Activated naive CD8-positive, alpha-beta T cell treated with anti-CD3 and anti-CD28 coated beads, Interleukin-2, amount 50 U/mL, for 24 hours (primary cell): ENCODE measurements at places on chromosomes 3 and 15.

GRCh38 chr3:44023961-44024593 lies 217.6 kb upstream of the TOPAZ1 start:
- no peak overlapping the region for H3K27ac ChIP-seq
- H3K36me3 ChIP-seq = no peaks in the 10 kb centered on the region
- peaks cover 52% of the 10 kb centered on the region for H3K27me3 ChIP-seq
- no peak overlapping the region for H3K4me3 ChIP-seq

DNA sequence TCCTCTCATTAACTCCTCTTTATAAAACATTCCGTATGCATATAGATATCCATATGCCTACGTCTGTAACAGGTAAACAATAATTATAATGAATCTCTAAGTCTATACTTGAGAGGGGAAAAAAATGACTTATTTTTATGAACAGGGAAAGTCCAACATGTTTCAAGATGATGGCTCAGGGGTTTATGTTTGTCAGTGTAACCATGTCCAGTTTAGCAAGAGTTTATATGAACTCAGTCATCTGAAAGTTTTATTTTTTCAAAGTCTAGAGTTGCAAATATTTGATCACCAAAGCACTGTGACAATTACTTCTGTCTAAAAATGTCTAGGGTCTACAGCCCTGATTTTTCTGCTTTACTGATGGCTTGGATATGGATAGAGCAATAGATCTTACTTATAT lies 559.4 kb upstream of the KCNMB2 start:
- no peaks in the 10 kb centered on the region for H3K36me3 ChIP-seq
- no peak overlapping the region for H3K27ac ChIP-seq
- H3K4me1 ChIP-seq = peaks cover 2% of the 10 kb centered on the region

GRCh38 chr15:90018216-90018831 lies 17.2 kb downstream of the ZNF710 start:
- H3K27me3 ChIP-seq = no peaks in the 10 kb centered on the region
- H3K27ac ChIP-seq = no peak overlapping the region
- H3K36me3 ChIP-seq = peaks cover 7% of the 10 kb centered on the region
- peaks cover 23% of the 10 kb centered on the region for H3K4me1 ChIP-seq

GRCh38 chr3:191426311-191426710 lies 34.7 kb upstream of the PYDC2 start:
- no peaks in the 10 kb centered on the region for H3K36me3 ChIP-seq
- H3K27ac ChIP-seq = no peak overlapping the region
- H3K27me3 ChIP-seq = peaks cover 2% of the 10 kb centered on the region
- H3K4me1 ChIP-seq = no peaks in the 10 kb centered on the region
- no peak for DNase-seq

DNA sequence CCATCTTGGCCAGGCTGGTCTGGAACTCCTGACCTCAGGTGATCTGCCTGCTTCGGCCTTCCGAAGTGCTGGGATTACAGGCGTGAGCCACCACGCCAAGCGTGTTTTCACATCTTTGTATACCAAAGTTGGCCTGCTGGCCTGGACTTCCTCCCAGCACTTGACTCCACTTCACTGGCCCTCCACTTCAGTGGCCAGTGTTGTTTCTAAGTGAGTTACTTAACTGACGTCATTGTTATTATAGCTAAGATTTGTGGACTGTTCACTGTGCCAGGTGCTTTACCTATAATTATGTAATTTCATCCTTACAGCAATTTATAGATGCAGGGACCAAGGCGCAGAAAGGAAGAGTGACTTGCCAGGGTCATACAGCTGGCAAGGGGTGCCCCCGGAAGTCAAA lies 52.0 kb downstream of the HRH1 start:
- H3K27ac ChIP-seq = no peak overlapping the region
- H3K36me3 ChIP-seq = no peaks in the 10 kb centered on the region
- no peak for DNase-seq
- H3K4me3 ChIP-seq = no peak overlapping the region
- H3K27me3 ChIP-seq = peaks cover 22% of the 10 kb centered on the region

GRCh38 chr3:150635526-150635925 lies 32.4 kb downstream of the SELENOT start:
- DNase-seq = no peak
- H3K27me3 ChIP-seq = no peaks in the 10 kb centered on the region
- peak overlapping the region; percentile 37 for H3K27ac ChIP-seq
- H3K4me1 ChIP-seq = peaks cover 28% of the 10 kb centered on the region
